B cell (primary cell): ENCODE measurements at places on chromosomes 3 and 15.

GRCh38 chr3:110806924-110807323 lies 264.7 kb upstream of the NECTIN3 start:
- DNase-seq = no peak

DNA sequence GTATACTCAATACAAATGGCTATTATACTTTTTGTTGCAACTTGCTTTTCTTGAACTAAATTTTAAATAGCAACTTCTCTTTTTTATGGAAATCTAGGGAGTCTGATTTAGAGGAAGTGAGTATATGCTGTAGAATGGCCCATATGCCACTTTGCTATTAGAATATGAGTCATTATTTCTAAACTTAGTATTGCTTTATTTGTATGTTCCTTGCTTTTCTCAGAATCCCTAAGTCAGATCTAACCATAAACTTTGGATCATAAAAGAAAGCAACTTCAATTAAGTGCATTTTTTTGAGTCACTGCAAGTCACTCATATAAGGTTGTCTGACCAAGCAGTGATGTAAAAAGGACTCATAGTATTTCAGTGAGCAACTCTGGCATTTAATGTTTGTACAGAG lies 17.5 kb upstream of the SPTSSB start:
- DNase-seq = no peak

DNA sequence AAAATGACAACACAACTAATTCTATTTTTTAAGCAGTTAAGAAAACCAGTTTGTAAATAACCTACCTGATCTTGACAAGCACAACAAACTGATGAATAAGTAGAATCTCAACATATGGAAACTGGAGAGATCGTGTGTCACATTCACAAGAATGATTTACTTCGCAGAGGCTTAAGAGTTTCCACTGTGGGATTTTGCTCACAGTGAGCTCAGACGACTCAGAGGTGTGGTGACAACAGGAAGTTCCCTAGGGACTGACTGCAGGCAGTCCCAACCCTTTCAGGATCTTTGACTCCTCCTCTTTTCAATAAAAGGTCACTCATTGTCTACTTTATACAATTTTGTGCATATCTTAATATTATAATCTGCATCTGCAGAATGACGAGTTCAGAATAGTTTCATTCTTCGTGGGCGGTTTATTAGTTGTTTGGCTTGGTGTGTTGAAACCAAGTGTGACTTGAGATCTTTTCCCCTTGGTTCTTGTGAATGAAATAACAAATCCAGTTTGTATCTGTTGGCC lies at the start of gene LIPH:
Gene LIPH, minus strand, starts transcription at position 231 of the 520 bp plus-strand sequence. Its CDS starts 117 bp downstream, at position 114.
- DNase-seq = no peak

DNA sequence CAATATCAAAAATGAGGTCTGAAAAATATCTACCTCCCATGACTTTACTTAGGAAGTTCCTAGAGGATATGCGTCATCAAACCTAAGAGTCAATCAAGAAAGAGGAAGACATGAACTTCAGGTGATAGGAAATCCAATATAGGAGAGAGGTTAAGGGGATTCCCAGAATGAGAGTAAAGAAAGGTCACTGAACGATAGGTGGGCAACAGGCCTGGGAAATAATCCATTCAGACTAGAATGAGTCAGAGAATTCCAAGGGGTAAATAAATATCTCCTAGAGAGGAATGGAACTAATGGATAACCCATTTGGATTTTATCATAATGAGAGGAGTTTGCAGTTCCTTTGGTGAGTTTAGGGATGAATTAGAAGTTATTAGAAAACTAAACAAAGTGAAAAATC lies 131.1 kb upstream of the NUDT16 start:
- DNase-seq = no peak

DNA sequence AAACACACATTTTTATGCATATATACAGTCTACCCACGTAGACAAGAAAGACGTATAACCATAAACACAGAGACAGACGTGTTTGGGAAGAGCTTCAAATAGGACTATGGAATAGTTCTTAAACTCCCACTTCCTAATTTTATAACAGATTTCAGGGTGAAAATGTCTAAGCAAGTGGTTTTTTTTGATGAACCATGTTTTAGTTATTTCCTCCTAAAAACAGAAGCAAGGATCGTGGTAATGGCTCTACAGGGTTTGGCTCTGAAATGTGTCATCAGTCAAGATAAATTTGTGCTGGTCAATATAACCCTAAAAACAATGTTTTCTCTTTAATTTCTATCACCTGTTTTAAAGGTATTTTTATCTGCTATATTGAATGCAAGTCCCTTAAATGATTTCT lies 58.2 kb downstream of the FMN1 start:
- no peak for DNase-seq

DNA sequence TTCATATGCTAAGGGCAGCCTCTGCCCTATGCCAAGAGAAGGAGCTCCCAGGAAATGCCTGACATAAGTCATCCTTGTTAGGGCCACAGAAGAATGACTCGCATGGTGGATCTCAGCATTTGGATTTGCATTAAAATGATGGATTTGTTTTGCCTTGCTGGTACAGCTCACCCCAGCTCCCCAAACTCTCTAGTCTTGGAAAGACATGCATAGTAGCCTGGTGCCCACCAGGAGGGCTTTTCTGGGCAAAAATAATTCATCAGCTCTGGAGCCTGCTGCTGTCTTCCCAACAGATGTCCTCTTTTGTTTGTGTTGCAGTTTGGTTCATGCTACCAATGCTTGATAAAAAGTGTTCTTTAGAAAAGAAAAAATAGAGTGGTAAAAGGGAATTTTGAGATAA lies 833.0 kb downstream of the AGBL1 start:
- DNase-seq = no peak

GRCh38 chr15:101406526-101407195 lies 82.8 kb downstream of the PCSK6 start:
- DNase-seq = no peak

GRCh38 chr3:61725851-61726333 lies 164.5 kb downstream of the PTPRG start:
- DNase-seq = no peak

- no peak for DNase-seq
These were observed 179.9 kb upstream of the THBS1 start for GRCh38 chr15:39400821-39401550.

- DNase-seq = no peak
These were observed 11.0 kb upstream of the ILDR1 start for GRCh38 chr3:122033023-122033422.

GRCh38 chr15:69575387-69575786 lies 122.8 kb downstream of the RPLP1 start:
- DNase-seq = no peak

DNA sequence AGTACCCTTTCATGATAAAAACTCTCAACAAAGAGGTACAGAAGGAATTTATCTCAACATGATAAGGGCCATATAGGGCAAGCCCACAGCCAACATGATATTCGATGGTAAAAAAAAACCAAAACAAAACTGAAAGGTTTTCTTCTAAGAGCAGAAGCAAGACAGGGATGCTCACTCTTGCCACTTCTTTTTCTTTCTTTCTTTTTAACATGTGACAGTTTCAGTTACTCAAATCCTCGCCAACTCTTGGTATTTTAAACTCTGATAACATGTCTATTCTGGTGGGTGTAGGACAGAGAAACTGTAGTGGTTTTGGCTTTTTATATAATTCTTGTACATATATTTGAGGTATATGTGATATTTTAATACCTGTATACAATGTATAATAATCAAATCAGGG lies 74.0 kb upstream of the NMNAT3 start:
- DNase-seq = no peak

DNA sequence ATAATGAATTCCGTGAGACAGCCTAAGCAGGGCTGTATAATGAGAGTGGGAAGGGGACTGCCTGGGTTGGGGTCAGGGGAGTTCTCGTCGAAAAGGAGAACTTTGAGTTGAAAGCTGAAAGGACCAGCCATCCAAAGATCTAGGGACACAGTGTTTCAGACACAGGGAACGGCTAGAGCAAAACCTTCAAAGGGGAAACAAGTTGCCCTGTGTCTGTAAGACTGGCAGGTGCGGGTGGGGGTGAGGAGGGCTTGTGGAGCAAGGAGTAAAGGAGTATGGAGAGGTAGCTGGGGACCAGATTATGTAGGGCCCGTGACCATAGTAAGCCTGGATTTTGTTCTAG lies 1.3 kb upstream of the SRP14 start:
- no peak for DNase-seq

GRCh38 chr15:44545913-44546802 lies 9.2 kb downstream of the EIF3J start:
- DNase-seq = peak; percentile 30

- peak; percentile 71 for DNase-seq
These were observed 67.1 kb upstream of the CDV3 start for GRCh38 chr3:133506215-133506901.

- no peak for DNase-seq
These were observed 55.3 kb downstream of the LINGO1 start for GRCh38 chr15:77577366-77577950.

- DNase-seq = no peak
These were observed 165.9 kb downstream of the STAC start for GRCh38 chr3:36546226-36546625.

GRCh38 chr15:95326431-95327182 lies 1003.9 kb upstream of the NR2F2 start:
- no peak for DNase-seq

DNA sequence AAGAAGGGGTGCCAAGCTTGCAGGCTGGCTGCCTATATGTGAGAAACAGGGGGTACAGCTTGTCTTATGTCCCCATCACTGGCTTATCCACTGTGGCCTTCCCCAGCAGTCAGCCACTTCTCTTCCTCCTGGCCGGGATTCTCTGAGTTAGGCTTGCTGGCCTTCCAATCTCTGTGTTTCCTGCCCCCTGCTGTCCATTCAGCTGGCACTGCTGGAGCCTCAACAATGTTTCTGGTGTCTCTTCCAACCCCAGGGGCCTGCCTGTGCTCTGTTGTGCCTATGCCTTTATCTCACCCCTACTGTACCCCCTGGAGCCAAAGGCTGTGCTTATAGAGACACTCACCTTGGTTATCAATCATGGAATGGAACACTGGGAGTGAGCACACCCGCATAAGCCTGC lies 36.5 kb downstream of the ANAPC13 start:
- no peak for DNase-seq

DNA sequence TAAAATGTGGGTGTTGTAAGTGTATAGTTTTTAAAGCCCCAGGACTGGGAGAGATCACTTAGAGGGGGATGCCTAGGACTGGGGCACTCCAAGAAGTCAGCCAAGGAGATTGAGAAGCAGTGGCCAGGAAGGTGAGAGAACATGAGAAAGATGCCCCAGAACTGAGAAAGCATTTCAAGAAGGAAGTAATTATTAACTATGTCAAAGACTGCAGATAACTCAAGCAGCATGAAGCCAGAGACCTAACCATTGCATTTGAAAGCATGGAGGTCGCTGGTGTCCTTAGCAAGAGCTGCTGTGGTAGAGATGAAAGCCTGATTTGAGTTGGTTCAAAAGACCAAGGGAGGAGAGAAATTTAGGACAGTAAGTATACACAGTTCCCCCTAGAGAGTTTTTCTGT lies 30.6 kb upstream of the SLC2A2 start:
- no peak for DNase-seq

GRCh38 chr3:190003681-190004123 lies 117.0 kb downstream of the P3H2 start:
- no peak for DNase-seq

- no peak for DNase-seq
These were observed 35.1 kb downstream of the SLMAP start for GRCh38 chr3:57791245-57791644.

GRCh38 chr3:61058836-61059235 lies 192.4 kb downstream of the FHIT start:
- DNase-seq = no peak

GRCh38 chr3:41144631-41145030 lies 54.7 kb upstream of the CTNNB1 start:
- no peak for DNase-seq

GRCh38 chr3:157104521-157104920 lies 55.4 kb downstream of the CCNL1 start:
- no peak for DNase-seq

DNA sequence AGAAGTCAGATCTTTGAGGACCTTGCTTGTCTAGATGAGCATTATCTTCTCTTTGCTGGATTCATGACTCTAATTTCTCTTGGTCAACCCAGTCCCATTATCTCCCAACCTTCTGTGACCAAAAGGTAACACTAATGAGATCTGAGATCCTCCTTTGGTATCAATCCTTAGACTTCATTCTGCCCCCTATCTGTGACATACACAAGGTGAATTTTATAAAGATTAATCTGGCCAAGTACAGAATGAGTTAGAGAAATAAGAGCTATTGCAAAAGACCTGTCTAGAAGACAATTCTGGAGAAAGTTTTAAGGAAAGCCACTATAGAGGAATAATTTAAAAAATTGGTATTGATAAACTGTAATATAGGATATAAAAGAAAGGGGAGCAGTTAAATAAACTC lies 113.8 kb upstream of the KCNMB2 start:
- no peak for DNase-seq

- no peak for DNase-seq
These were observed 537.4 kb downstream of the TUSC7 start for GRCh38 chr3:117246771-117247555.

DNA sequence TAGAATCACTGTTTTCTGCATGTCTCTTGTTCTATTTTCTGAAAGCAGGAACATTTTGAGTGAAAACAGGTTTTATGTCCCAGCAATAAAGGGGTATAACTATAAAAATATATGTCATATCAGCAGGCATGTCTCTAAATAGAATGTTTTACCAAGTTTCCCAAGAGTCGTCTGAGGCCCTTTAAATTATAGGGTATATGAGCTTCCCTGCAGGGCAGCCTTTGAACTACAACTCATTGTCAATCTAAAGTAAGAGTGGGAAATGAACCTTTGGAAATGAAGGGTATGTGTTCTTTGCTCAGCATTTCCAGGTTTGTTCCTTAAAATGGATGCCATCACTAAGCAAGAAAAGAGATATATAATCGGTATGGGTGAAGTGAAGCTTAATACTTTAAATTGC lies 138.6 kb downstream of the LSAMP start:
- no peak for DNase-seq

GRCh38 chr3:47149339-47149933 lies 14.5 kb downstream of the SETD2 start:
- DNase-seq = no peak

GRCh38 chr3:29186982-29187725 lies 93.7 kb upstream of the RBMS3 start:
- DNase-seq = no peak

- no peak for DNase-seq
These were observed 334.1 kb upstream of the GRM7 start for GRCh38 chr3:6526861-6527260.

- DNase-seq = no peak
These were observed 13.3 kb downstream of the GYG1 start for GRCh38 chr3:149004622-149005021.
